Fibroblast of upper back skin (primary cell): ENCODE measurements at places on chromosomes 11 and 22.

GRCh38 chr11:68843052-68843561 lies 1.4 kb upstream of the CPT1A start:
- peak; percentile 39 for DNase-seq

GRCh38 chr11:75771646-75772410 lies 3.2 kb downstream of the DGAT2 start:
- peak; percentile 67 for DNase-seq

- no peak for DNase-seq
Measured at GRCh38 chr11:70145841-70146240, 57.3 kb upstream of the FADD start.

DNA sequence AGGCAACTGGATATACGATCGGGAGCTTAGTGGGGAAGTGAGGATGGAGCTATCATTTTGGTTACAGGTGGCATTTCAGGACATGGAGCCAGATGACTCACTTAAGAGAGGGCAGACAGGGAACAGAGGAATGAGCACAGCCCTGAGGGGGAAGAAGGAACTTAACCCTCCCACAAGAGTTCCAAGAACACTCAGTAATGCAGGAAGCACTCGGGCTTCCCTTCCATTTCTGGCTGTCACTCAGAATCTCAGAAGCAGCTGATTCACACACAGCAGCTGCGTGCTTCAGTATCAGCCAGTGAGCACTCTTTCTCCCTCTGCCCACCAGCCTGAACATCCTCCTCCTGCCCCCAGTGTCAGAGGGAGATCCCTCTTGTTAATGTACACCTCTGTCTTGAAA lies 34.8 kb downstream of the EFCAB6 start:
- DNase-seq = peak; percentile 69

DNA sequence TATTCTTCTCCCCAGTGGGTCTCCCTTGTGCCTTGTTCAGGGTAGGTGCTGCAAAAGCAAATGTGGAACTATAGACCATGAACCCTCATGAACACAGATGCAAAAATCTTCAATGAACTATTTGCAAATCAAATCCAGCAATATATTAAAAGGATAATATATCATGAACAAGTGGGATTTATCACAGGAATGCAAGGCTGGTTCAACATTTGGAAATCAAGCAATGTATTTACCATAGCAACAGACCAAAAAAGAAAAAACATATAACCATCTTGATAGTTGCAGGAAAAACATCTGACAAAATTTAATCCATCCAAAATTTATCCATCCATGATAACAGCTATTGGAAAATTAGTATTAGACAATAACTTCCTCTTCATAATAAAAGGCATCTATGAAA lies 11.4 kb upstream of the OSBPL5 start:
- DNase-seq = no peak

- DNase-seq = no peak
Measured at GRCh38 chr22:49334976-49335375, 492.7 kb downstream of the BRD1 start.

DNA sequence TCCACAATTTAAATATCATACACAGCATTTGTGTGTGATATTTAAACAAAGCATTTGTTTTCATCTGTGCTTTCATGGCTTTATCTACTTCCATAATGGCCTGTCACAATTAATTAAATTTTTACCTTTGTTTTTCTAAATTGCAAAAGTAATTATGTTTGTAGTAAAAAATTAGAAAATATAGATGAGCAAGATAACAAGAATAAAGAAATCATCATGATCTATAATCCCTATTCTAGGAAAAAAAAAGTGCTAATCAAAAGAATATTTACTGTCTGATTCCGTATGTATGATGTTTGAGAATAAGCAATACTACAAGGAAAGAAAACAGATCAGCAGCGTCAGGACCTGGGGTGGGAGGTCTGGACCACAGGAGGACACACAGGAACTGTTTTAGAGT lies 149.9 kb downstream of the NCAM1 start:
- no peak for DNase-seq

GRCh38 chr22:27329131-27329850 lies 472.3 kb downstream of the MN1 start:
- no peak for DNase-seq

- DNase-seq = peak; percentile 45
Measured at GRCh38 chr11:70517988-70518907, 119.9 kb downstream of the CTTN start.

GRCh38 chr22:29387921-29388758 lies at the start of gene AP1B1:
Gene AP1B1 (minus strand): TSS chr22:29388570. CDS start chr22:29367243, 21,327 bp downstream.
- peak; percentile 90 for DNase-seq

- DNase-seq = no peak
Measured at GRCh38 chr11:72578051-72578450, 96.2 kb downstream of the PDE2A start.

GRCh38 chr22:39114112-39114511 lies 17.1 kb downstream of the APOBEC3H start:
- no peak for DNase-seq

- peak; percentile 100 for DNase-seq
Measured at GRCh38 chr11:44861849-44862557, 88.7 kb downstream of the TP53I11 start.

DNA sequence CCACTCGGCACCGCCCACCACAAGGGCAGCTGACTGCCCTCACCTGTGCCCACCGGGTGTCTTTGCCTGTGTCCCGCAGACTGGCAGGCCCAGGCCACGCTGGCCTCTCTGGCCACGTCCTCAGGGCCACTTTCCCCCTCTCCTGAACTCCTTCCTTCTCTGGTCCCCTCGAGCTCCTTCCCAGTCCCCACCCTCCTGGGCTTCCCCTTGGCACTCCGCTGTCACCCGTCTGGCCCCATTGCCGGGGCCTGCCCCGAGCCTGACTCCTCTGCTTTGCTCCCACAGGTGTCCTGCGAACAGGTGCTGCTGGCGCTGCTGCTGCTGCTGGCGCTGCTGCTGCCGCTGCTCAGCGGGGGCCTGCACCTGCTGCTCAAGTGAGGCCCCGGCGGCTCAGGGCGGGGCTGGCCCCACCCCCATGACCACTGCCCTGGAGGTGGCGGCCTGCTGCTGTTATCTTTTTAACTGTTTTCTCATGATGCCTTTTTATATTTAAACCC lies 14.2 kb downstream of the MCAT start:
- DNase-seq = no peak

DNA sequence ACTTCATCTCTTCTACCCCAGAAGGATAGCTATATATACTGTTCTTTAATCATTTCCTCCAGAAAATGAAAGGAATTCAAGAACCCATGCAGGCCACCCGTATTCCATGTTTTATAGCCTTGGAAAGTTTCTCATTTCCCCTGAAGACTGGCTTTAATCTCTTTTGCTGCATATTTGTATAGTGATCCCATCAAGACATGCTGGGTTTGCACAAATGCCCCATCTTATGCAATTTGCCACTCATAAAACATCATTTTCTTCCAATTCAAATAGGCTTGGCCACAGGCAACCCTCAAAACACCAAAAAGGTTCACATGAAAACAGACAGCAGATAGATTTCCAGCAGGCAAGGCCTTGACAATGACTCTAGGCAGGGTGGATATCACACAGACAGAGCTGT lies 28.3 kb upstream of the APOA1 start:
- peak; percentile 86 for DNase-seq

DNA sequence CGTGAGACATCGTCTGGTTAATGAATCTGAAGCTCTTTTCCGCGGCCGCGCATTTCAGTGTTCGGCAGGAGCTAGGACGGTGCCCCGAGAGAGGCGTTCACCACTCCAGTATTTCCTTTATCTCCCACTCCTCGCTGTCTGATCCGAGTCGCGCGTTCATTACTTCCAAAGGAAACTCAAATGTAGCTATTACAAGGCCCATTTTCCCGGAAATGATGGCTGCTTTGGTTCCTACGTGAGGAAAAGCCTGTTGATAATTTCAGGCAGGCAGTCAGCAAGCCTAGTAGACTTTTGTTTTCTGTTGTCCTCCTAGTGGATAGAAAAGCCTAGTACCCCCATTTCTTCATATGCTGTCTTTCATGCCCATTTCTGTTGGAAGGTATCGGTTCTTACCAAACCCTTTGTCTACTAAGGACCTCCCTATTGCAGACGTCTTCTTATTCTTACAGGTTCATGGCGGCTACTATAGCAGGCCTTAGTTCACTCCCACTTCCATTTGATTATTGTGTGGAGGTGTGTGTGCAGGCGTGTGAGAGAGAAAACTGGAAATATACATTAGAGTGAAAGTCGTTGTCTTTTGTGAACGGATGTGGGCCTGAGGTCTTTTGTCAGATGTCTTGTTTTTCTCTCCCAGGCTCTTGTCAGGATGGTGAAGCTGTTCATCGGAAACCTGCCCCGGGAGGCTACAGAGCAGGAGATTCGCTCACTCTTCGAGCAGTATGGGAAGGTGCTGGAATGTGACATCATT lies 737 bp downstream of the RBM4 start:
- peak; percentile 26 for DNase-seq

DNA sequence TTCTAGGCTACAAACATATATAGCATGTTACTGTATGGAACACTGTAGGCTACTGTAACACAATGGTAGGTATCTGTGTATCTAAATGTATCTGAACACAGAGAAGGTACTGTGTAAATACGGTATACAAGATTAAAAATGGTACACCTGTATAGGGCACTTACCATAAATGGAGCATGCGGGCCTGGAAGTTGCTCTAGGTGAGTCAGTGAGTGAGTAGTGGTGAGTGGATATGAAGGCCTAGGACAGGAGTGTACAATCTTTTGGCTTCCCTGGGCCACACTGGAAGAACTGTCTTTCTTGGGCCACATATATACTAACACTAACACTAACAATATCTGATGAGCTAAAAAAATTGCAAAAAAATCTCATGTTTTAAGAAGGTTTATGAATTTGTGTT lies 21.4 kb downstream of the RNF141 start:
- no peak for DNase-seq

- DNase-seq = no peak
Measured at GRCh38 chr11:68002938-68003845, 705 bp downstream of the UNC93B1 start.

- DNase-seq = no peak
Measured at GRCh38 chr11:29305456-29306232, 711.2 kb downstream of the KCNA4 start.

- no peak for DNase-seq
Measured at GRCh38 chr11:33631749-33632091, 68.9 kb downstream of the C11orf91 start.

GRCh38 chr11:4068962-4069361 lies 25.6 kb upstream of the RRM1 start:
- peak; percentile 20 for DNase-seq

DNA sequence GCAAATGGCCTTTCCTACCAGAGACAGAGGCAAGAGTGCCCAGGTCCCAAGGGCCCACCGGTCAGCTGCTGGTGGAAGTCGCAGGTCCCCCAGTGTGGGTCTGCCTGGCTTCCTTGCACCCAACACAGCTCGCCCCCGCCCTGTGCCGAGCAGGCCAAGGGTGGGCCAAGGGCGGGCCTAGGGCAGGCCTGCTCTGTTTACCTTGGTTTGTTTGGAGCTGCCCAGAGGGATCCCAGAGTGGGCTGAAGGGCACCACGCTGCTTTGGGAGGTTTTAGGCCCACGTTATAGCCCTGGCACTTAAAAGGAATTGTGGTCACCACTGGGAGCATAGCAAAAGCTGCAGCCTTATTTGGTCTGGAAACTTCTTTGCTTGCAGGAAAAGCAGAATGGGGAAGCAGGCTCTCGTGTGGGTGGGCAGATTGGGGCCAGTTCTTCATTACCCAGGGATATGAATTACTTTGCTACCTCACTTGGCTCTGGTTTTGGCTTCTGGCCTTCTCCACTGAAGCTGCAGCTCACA lies 38.0 kb downstream of the MRGPRD start:
- peak; percentile 10 for DNase-seq

- DNase-seq = no peak
Measured at GRCh38 chr22:19440411-19441195, 6.9 kb downstream of the C22orf39 start.

GRCh38 chr11:2570211-2570811 lies 125.5 kb downstream of the KCNQ1 start:
- DNase-seq = no peak

DNA sequence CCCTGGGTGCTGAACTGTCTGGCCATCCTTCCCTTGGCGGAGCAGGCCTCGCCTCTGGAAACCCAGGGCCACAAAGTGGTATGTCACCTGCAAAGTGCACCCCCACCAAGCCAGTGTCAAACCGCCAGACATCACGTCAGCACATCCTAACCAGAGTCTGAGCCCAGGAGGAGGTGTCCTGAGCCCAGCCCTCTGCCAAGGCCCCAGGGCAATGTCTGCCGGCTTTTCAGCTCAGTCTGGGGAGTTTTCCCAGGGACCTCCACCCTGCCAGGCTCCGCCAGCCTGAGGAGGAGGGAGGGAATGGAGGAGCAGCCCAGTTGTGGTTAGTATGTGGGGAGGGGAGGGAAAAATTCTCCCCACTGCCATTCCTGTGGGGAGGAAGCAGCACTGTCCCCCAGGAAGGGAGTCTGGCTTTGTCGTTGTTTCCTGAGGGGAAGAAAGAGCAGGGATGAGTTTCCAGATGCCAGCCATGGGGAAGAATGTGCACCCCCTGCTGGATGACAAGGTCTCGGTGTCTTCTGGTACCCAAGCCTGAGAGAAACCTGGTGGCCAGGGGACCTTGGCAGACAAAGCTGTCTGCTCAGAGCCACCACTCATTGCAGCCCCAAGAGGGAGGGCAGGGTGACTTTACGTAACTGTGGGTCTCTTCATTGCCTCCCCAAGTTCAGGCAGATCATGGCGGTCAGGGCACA lies 81.4 kb upstream of the CD82 start:
- peak; percentile 16 for DNase-seq

DNA sequence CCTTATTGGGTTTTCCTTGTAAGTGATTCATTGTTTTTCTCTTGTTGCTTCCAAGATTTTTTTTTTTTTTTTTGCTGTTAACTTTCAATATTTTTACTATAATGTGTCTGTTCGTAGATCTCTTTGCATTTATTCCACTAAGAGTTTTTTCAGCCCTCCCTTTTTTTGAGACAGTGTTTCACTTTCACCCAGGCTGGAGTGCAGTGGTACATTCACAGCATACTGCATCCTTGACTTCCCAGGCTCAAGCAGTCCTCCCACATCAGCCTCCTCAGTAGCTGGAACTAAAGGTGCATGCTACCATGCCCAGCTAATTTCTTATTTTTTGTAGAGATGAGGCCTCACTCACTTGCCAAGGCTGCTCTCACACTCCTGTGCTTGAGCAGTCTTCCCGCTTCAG lies 1282.0 kb upstream of the CNTN5 start:
- DNase-seq = no peak

DNA sequence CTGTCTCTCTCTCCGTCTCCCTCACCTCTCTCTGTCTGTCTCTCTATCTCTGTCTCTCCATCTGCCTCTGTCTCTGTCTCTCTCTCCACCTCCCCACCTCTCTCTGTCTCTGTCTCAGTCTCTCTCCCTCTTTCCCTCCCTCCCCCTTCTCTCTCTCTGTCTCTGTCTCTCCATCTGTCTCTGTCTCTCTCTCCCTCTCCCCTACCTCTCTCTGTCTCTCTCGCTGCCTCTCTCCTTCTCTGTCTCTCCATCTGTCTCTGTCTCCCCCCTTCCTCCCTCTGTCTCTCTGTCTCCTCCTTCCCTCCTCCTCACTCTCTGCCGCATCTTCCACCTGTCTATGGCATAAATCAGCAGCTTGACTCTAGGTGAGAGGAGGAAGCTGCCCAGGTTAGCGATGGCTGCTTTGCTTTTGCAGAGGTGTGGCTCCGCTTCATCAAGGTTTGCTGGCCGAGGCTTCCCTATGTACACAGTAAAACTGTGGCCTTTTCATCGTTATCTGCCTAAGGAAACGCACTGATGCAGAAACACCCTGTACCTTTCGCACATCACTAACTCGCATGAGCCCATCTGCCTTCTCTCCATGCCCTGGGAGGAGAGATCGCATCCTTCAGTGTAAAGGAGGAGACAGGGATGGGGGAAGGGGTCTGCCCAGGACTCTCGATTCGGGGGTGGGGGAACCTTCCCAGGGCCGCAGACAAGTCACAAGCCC lies 44.5 kb downstream of the ANO1 start:
- DNase-seq = no peak
